ACHN (cell line): ENCODE measurements at places on chromosomes 4 and X.

DNA sequence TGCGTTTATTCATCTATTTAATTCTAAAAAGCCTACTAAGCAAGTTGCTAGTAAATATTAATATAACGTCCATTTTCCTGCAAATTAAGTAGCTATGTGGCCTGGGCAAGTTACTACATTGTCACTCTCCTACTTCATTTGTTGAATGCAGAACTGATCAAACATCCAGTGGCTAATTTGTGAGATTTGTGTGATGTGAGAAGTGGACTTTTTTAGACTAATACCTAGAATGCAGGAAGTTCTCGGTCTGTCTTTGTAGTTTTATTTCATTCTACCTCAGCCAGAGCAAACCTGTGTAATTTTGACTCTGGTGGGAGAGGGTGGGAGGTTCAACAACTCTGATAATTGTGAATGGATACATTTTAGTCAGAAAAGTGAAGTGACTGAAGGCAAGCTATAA is 840 bp downstream of the GUF1 start:
- no peak for DNase-seq

DNA sequence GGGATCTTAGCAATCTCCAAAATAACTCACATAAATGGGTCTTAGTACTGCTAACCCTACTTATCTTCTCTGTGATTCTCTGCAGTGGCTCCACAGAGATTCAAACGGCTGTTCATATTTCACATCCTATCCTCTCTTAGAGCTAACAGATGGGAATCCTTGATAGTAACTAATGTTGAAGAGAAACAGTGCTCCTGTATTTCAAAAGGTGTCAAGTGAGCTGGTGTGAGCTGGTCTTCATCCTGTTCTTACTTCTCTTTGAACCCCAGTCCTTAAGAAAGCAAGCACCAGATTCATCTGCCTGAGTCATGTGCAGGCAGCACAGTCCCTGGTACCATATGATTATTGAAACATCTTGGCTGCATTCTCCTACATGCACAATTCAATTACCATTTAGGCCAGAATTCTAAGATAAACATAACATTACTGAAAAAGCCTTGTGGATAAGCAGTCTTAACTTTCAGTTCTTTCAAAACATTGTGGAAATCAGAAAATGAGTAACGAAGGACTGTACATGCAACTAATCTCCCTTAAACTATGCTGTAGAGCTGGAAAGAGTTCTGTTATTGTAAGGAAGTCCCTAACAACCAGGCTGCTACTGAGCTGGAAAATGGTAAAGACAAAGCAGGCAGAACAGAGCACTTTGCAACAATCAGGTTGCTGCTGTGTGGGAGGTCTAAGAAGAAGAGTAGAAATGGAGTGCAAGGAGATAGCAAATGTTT is 153.1 kb downstream of the NPNT start:
- no peak for DNase-seq

DNA sequence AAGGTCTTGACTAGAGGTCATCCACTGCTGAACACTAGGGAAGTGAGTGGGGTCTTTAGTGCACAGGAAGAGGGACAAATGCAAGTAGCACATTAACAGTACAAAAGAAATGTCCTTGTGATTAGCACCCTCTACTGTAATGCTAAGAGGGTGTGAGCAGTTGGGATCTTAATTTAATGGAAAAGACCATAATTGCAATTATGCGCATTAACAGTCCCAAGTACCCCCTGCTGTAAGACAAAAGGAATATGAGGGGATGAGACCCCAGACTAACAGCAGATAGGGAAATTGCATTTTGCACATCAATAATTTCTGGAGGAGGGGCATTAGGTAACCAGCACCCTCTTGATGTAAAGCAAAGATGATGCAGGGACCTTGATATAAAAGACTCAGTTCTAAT is 285.0 kb downstream of the CHIC1 start:
- DNase-seq = no peak

GRCh38 chrX:102712981-102713625 is 855 bp downstream of the GPRASP2 start:
- peak; percentile 48 for DNase-seq

DNA sequence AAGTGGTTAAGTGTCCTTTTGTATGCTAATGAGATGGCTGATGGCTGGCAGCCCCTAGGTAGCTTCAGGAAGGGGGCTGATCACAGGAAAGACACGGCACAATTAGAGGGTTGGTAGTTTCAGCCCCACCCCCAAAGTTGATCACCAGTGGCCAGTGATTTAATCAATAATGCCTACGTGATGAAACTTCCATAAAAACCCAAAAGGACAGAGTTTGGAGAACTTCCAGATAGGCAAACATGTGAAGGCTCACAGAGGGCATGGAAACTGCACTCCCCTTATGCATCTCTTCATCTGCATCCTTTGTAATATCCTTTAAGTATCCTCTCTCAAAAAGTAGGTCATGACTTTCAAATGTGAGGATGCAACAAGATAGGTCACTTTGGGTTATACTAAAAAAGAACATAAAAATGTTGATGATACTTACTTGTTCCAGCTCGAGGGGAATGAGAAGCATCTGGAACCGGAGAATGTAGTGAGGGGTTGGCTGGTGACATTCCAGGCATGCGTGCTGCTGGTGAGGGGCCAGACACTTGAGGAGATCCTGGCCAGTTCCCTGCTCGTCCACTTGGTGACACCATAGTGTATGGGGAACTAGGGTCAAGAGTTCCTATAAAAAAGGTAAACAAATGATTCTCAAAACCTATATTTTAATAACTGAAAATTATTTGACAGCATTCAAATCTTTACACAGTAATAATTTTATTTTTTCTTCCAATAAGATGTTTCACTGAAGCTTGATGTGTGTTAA is 16.7 kb upstream of the CXorf38 start:
- no peak for DNase-seq

DNA sequence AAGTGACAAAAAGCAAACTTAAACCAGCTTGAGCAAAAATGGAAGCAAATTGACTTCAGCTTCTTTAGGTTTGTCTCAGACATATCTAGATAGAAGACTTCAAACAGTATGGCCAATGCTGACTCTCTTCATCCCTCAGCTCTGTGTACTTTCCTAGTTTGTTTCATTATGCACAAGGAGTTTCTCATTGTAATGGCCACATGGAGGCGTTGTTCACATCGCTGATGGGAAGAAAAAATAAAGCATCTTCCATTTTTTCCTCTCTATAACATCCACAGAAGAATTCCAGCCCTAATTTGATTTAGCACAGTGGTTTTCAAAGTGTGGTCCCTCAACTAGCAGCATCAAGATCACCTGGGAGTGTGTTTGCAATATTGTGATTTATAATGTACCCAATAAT is 397.5 kb upstream of the PRKX start:
- DNase-seq = no peak

- DNase-seq = no peak
Observed at GRCh38 chrX:44042751-44043150, 69.6 kb upstream of the NDP start.

GRCh38 chr4:124804584-124804983 is 92.1 kb upstream of the ANKRD50 start:
- DNase-seq = peak; percentile 13

DNA sequence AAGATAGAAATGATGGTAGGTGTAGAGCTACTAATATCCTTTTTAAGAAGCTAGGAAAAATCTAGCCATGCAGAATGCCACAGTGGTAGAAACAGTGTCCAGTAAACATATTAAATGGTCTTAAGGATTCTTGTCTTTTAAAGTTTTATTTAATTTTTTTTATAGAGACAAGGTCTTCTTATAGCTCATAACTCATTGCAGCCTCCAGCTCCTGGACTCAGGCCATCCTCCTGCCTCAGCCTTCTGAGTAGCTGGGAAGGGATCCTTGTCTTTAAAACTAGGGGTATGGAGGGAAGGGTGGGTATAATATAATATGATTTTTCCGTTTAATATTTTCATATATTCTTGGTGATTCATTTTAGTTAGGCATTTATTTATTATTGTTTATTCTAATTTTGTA is 3.8 kb downstream of the TMEM165 start:
- no peak for DNase-seq

- no peak for DNase-seq
Observed at GRCh38 chr4:121217351-121217750, 53.2 kb upstream of the TNIP3 start.

GRCh38 chrX:46754586-46755061 is 4.3 kb downstream of the SLC9A7 start:
- no peak for DNase-seq

- no peak for DNase-seq
Observed at GRCh38 chr4:97038146-97038516, 1105.1 kb downstream of the STPG2 start.

- no peak for DNase-seq
Observed at GRCh38 chr4:75036046-75036830, 103.3 kb downstream of the PARM1 start.

DNA sequence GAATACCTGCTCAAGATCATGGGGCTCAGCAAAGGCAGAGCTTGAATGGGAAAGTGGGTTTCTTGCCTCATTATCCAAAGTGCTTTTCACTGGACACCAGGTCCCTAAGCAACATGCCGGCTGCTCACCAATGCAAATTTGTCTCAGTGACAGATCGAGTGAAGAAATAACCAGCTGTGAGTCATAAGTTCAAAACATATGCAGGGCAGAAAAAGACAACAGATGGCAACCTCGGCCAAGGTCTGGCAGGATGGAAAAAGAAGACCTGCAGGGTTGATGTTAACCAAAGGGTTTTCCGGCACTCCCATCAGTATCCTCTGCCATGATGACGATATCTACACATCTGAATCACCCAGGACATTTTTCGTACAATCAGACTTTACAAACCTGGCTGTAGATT is 124.1 kb downstream of the AFAP1 start:
- DNase-seq = no peak

DNA sequence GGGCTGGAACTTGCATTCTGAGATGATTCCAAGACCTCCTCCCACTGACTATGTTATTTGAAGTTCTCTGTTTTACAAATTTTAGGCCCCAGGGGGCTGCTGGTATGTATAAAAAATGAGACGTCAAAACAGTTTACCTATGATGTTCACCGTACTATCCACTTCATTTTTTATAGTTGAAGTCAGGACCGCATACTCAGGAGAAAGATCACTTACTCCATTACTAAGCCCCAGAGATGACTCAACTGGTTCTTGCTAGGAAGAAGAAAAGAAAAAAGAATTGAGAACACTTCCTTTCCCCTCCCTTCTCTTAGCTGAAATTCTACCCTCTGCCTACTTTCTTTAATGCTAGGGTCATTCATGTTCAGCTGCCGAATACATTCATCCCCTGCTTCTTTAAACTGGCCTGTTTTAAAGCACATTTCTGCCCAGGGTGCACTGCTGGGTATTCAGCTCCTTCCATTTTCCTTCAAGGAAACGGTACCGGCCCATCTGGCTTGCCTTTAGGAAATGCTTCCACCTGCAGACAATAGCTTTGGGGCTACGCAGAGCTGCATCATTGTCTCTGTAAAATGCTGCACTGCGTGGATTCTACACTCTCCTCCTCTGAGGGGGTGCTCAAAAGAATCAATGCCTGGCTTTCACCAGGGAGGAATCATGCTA is 66.2 kb downstream of the IRF2 start:
- peak; percentile 9 for DNase-seq

GRCh38 chr4:133624744-133625143 is 475.6 kb downstream of the PCDH10 start:
- DNase-seq = no peak

- no peak for DNase-seq
Observed at GRCh38 chr4:146029939-146030710, 91.5 kb upstream of the ZNF827 start.
